ENCODE measurements at places on chromosomes 1 and 21.
A peak's percentile ranks its signal among the peaks of the same experiment; 100 is the strongest.

DNA sequence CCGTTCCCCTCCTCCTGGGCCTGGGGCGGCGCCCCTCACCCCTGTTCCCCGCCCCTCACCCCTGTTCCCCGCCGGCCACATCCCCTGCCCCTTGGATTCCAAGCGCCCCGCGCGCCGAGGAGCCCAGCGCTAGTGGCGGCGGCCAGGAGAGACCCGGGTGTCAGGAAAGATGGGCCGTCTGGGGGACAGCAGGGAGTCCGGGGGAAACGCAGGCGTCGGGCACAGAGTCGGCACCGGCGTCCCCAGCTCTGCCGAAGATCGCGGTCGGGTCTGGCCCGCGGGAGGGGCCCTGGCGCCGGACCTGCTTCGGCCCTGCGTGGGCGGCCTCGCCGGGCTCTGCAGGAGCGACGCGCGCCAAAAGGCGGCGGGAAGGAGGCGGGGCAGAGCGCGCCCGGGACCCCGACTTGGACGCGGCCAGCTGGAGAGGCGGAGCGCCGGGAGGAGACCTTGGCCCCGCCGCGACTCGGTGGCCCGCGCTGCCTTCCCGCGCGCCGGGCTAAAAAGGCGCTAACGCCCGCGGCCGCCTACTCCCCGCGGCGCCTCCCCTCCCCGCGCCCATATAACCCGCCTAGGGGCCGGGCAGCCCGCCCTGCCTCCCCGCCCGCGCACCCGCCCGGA lies at the start of gene TP73:
TP73 (plus strand) TSS at position 587 of the 618 bp plus-strand sequence. CDS start 29,850 bp downstream, outside the sequence.
- peak; percentile 61 for DNase-seq

GRCh38 chr1:23561813-23562100 lies 2.5 kb upstream of the ID3 start:
- no peak for DNase-seq

DNA sequence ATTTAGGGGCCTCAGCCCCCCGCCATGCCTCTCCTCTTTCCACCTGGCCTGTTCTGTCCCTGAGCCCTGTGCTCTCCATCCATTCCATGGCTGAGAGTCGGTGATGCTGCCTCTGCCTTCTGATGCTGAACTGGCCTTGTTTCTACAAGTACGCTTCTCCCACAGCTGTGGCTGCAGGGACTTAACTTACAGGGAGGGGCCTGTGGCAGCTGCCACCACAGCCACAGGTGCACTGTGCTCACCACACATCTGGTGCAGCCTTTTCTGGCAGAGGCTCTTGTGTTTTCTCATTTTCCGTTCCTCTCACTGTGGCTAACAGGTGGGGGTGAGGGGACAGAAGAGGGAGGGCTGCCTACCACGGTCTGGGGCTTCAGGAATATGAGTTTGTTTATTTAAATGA lies 4.2 kb downstream of the FMO1 start:
- no peak for DNase-seq

GRCh38 chr1:182299728-182300616 lies 91.6 kb downstream of the GLUL start:
- DNase-seq = peak; percentile 94

DNA sequence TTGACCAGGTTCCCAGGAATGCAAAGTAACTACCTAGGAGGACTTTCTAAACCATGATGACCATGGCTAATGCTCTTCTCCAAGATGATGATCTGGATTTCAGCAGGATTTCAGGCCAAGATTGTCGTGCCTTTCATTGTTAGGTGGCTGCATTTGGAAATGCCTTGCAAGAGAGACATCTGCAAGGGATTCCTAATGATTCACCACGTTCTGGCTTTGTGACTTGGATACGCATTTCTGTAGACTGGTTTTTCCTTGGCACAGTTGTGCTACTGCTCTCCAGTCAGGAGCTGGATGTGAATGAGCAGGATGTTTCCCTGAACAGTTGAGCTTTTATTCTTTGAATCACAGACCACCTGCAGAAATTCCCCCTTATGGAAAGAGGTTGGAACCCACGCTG lies 212.4 kb downstream of the BACH1 start:
- no peak for DNase-seq
